ENCODE measurements at places on chromosomes 13 and 19.

GRCh38 chr19:17294051-17294891, 9.0 kb downstream of the ABHD8 start:
- peak; percentile 46 for DNase-seq

GRCh38 chr13:70812481-70812880, 704.2 kb upstream of the KLHL1 start:
- DNase-seq, result no peak

DNA sequence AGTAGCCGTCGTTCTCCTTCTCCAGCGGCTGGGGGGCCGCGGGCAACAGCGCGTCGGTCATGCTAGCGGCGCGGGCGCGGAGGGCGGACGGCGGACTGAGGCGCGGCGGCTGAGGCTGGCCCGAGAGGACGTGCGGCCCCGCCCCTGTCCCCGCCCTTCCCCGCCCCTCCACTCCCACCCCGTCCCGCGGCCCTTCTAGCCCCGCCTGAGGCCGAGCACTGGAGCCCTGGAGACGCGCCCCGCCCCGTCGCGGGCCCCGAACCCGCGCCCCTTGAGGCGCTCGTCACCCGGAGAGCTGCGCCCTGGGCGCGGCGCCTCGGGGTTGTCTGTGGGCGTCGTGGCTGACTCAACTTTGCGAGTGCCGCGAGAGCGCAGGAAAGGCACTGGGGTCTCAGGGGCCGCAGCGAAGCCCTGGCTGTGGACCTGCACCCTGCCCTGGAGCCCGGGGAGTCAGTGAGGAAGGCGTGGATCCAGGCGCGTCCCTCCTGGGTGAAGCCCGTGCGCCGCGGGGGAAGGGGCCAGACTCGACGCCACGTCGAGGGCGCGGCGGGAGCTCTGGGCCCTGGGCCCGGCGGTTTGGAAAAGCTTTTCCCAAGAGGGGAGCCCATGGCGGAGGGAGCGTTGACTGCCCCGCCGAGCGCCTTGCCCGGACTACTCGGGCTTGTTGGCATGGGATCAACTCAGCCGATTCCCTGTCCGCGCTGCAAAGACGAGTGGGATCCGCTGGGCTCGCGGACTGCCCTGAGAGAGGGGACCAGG, at the start of gene RHPN2:
TSS of gene RHPN2 (minus strand) at position 97 of the 759 bp plus-strand sequence. CDS start at position 61, 36 bp downstream.
- DNase-seq, result peak; percentile 38

DNA sequence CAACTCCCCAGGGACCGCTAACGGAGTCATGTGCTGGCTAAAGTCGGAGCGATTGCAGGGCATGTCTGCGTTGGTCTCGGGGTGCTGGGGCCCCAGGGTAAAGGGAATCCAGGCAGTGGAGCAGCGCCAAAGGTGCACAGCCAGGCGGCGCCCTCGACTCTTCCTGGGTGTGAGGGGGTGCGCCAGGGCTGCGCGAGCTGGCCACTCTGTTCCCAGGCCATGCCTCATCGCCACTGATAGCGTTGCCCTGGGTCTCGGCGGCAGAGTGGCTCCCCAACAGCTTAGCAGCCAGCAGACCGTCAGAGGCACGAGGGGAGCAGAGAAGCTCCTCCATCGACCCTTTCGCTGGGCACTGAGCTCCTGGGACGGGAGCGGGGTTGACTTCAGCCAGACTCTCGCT, 152.7 kb downstream of the B3GLCT start:
- DNase-seq, result no peak

DNA sequence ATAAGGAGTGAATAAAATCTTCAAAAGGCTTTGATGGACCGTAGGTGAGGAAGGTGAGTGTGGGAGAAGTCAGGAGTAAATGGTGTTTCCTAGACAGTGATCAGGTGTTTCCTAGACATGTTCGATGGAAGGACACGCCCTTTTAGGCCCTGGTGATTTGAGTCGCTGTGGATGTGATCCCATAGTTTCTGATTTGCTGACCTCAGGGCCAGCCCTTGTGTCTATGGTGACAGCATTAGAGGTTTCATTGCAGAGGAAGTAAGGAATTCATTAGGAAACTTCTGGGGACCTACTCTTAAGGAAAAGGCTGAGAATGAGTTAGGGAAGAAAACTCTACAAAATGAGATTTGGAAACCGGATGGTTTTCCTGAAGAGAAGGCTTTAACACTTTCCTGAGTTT, 31.5 kb upstream of the RNF113B start:
- DNase-seq, result no peak

GRCh38 chr13:95300625-95301182, 547 bp downstream of the ABCC4 start:
- no peak for DNase-seq

GRCh38 chr19:15445807-15446376, 3.9 kb downstream of the WIZ start:
- DNase-seq, result no peak

Data from stimulated activated CD4-positive, alpha-beta T cell treated with anti-CD3 and anti-CD28 coated beads, TNF-alpha, amount 100 ng/mL, for 1 hour (primary cell).